NCI-H526 treated with DMSO at 0.1 percent for 48 hours (cell line): ENCODE measurements at places on chromosomes 2 and 18.

- DNase-seq = no peak
Measured at GRCh38 chr2:190929919-190930318, 49.3 kb downstream of the GLS start.

DNA sequence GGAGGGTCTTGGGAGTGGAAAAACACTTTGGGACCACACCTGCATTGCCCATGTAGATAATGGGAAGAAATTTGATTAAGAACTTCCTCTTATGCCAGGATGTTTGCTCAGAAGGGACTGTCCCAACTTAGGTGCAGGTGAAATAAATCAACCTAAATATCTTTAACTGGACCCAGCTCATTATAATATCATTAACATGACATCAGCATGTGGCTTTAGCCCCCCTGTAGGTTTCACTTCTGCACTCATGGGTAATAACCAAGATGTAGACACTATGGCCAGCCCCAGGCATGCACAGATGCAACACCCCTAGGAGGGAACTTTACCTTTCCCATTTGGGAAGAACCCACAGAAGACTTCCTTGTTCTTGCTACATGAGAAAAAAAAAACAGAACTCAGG is 227.4 kb upstream of the ZNF804A start:
- no peak for DNase-seq

DNA sequence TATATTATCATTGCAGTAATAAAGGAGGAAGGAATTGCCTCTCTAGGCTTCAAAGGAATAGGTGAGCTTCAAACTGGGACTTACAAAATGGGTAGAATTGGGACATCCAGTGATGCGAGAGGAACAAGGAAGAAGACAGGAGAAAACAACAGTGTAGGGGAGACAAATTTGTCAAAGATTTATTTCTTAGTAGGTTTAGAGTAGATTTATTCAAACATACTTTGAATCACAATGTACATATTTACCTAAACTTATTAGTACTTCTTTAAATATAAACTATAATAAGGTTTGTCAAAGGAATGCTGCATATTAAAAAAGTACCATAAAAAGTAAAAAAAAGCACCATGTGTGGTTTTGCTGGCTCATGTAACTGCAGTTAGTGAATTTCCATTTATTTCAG is 161.4 kb upstream of the CDH2 start:
- DNase-seq = no peak

DNA sequence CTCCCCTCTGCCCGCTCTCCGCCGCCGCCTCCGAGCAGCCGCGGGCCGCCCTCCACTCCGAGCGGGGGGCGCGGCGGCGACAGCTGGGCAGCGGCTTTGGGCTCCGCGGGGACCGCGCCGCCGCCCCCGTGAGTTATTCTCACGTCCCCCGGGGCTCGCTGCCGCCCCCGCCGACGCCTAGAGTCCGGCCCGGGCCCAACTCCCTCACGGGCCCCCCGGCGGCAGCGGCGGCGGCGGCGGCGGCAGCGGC is 645 bp downstream of the MIB1 start:
- no peak for DNase-seq

DNA sequence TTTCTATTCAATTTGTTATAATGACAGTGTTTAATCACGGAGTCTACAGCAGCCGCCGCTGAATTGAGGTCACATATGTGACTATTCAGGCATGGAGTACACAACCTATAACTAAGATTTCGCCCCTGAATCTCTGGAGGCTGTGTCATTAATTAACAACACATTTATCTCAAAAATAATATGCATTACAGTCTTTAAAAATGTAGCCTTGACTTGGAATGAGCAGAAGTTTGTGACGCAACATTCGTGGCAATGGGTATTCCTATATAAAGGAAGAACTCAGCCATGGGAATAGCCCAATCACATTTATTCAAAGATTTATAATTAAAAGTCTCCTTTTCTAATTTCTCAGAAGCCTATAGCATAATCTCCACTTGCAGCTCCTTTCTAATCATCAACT is 60.6 kb upstream of the LYPD1 start:
- no peak for DNase-seq

DNA sequence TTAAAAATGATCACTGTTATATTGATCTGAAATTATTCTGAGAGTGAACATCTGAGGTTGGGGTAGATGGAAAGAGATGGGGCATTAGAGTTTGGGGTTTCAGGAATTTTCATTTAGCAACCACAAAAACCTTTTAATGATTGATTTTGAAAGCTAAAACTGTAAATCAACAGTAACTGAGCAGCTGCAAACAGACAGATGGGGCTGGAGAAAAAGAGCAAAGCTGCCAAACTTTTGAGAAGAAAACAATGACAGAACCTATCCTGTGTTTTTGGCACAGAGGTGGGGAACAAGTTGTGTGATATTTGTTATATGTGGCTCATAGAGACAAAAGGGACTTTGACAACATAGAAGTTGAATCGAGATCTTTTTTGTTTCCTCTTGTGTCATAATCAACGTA is 415.8 kb upstream of the DSEL start:
- DNase-seq = no peak
